H9 (cell line): ENCODE measurements at places on chromosomes 6 and 20.

- DNase-seq: no peak
Measured at GRCh38 chr6:66628917-66629316, 921.9 kb upstream of the EYS start.

DNA sequence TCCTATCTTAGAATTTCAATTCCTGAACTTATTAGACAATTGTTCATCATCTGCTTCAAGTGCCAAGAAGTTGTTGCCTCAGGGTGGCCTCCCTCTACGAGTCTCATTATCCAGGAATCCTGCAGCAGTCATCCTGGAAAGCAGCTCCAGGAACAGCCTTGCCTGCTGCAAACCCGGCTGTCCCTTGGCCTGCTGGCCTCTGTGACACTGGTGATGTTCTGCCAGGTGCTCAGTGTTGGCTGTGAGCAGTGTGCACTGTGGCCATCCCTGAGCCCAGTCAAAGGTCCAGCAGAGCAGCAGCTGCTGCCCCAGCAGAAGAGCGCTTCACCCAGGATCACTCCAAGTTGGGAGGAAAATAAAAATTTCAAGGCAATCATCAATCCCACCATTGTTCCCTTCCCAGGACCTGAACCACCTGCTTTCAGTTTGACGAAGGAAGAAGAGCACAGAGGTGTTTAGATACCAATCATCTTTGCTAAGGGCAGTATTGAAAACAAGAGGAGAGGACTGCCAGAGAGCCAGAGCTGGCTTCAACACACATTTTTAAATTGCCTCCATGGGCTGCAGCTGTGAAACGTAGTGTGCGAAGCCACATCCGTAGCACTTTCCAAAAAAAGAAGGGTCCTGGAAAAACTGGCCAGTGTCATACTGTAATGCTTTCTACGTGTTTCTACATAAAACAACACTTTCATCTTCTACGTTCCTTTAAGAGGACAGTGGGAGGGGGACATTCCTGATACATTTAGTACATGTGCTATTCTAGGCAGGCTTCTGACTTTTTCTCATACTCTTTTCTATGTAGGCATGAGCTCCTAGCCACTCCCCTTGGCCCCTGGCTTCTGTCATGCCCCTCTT, 7.2 kb upstream of the FAM50B start:
- DNase-seq: no peak

DNA sequence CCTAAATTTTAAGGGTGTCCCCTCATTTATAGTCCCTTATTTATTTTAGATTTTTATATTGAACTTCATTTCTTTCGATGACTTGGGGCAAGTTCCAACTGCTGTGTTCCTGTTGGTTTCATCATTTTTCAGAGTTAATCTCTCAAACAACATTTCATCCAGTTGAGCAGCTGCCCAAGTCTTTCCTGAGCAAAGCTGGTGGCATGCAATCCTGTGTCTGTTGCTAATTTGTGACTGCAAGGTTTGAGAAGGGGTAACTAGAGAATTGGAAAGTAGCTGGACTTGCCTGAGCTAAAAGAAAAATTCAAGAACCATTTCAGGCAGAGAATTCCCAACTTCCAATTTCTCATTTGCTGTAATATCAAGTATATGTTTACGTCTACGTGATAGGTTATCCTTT, 881.5 kb upstream of the SLC35B3 start:
- no peak for DNase-seq

DNA sequence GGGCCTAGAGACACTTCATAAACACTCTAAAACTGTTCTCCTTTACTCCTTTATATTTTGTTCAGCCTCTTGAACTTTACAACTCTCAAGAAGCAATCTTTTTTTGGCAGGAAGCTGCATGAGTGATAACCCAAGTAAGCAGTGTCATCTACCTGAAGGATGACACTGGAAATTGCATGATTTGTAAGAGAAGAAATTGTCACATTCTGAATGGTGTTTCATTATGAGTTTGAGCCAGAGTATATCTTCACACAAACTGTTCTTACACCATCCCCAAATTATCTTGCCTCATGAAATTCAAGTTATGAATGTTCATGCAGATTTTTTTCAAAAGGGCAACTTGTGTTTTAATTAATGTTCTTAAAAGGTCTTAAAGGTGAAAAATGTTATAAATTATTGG, 799.3 kb downstream of the TBC1D32 start:
- DNase-seq: no peak

GRCh38 chr6:158850807-158851115, 31.6 kb upstream of the EZR start:
- no peak for DNase-seq

- DNase-seq: no peak
Measured at GRCh38 chr20:7189231-7189630, 421.7 kb downstream of the BMP2 start.

DNA sequence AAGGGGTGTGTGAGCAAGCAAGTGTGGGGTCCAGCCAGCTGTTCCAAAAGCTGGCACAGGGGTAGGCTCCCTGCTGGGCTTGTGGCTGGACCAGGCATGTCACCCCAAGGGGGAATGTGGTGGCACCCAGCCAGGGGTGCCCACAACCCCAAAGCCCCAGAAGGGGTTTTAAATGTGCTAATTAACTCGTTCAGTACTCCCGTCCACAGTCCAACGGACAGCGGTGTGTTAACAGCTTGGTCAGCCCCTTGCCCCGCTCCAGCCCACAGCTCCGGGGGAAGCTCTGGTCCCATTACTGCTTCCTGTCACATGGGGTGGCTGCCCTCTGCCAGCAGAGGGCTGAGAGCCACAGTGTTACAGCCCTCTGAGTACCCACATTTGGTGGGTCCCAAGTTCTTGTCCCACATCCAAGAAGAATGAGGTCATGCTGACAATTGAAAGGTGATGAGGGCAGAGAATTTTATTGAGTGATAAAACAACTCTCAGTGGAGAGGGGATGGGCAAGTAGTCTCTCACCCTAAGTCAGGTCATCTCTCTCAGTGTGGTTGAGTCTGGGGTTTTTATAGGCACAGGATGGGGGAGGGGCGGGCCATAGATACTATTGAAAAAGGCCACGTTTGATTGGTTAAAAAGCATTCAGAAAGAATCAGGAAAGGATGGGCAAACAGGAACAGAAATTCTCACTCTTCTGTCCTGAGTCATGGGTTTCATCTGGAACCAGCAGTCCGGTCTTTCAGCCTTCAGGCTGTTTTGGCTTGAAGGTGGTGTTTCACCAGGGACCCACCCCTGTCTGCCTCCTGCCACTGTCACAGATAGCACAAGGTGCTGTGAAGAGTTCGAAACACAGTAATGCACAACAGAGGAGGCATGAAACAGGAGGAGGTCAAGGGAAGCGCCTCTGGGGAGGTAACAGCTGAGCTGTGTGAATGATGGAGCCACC, 238.5 kb downstream of the NFATC2 start:
- no peak for DNase-seq
